ENCODE measurements at places on chromosomes 16 and 17. TPM values are rescaled to one million over a fixed set of nuclear protein-coding genes. Genes with fewer than 3 reads are reported as not detected.
A peak's percentile ranks its signal among the peaks of the same experiment; 100 is the strongest.

GRCh38 chr16:53090591-53091411 is 36.0 kb downstream of the CHD9 start:
- peak; percentile 90 for DNase-seq

- no peak for DNase-seq
Observed at GRCh38 chr17:19372866-19373504, 5.3 kb upstream of the MAPK7 start.

DNA sequence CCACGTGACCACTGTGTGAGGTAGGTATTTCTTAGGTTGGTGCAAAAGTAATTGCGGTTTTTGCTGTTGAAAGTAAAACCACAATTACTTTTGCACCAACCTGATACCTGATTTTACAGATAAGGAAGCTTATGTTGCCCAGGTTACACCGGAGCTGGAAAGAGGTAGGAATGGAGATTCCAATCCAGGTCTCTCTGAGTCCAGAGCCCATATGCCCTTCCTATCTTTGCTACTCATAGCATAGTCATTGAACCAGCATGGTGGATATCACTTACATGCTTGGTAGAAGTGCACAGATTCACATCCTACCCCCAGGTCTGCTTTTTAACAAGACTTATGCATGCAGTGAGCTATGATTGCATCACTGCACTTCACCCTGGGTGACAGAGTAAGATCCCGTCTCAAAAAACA is 61.8 kb downstream of the ARSG start:
- DNase-seq = no peak

- no peak for DNase-seq
Observed at GRCh38 chr17:44312396-44313104, 4.1 kb downstream of the RUNDC3A start.

DNA sequence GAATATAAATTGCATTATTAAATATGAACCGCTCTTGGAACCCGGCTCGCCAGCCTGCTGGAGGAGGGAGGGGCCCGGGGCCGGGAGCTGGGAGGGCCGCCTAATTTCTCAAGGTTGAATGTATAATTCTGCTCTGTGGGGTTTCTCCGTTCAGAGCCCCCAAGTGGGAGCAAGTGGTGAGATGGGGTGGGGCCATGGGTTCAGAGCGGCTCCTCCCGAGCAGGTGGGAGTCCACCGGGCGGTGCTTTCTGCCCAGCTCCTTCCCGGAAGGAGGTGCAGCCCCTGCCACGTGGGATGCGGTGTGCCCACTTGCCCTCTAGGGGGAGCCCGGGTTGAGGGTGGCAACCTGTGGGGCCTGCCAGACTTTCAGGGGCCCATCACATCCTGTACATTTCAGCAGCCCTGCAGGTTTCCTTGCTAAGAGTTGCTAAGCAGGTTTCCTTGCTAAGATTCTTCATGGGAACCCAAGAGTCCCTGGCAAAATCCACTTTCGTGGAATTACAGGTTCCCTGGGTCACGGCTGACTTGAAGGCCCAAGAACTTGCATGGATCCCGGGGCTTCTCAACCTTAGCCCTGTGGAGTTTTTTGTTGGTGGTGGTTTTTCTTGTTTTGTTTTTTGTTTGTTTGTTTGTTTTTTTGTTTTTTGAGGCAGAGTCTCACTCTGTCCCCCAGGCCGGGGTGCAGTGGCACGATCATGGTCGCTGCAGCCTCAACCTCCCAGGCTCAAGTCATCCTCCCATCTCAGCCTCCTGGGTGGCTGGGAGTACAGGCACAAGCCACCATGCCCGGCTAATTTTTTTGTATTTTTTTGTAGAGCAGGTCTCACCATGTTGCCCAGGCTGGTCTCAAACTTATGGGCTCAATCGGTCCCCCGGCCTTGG is 196.7 kb upstream of the GSE1 start:
- DNase-seq = peak; percentile 72

- no peak for DNase-seq
Observed at GRCh38 chr16:52318302-52319009, 228.5 kb downstream of the TOX3 start.

DNA sequence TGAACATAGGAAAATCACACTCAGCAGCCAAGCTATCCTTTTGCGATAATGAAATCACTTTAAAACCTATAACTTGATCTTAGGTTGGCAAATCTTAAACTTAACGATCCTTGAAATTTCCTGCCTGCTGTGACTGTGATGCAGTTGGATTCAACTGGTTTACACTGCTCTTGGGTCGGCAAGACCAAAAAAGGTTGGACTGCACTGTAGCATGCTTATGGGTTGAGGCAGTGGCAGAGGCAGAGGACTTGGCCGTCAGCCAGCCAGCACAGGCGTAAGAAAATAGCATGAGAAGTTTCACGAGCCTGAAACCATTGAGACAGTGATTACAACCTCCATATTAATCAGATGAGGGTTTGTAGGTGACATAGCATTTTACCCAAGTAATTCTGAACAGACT is 21.4 kb downstream of the WSB1 start:
- no peak for DNase-seq

DNA sequence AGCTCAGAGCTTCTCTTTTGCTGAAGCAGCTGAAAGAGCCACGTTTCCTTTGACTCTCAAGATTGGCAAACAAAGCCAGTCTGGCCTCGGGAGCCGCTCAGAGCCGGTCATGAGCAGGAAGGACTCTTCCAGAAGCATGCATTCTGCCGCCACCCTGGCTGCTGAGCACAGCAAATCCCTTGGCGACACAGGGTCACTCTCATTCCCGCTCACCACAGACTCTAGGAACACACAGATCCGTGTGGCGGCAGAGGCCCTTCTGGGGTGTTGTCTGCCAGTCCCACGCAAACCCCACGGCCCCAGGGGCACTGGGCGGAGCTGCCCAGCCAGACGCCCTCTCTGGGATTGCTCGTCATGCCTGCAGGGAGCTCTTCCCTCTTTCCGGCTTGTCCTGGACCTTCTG is 157.0 kb downstream of the C16orf95 start:
- no peak for DNase-seq

DNA sequence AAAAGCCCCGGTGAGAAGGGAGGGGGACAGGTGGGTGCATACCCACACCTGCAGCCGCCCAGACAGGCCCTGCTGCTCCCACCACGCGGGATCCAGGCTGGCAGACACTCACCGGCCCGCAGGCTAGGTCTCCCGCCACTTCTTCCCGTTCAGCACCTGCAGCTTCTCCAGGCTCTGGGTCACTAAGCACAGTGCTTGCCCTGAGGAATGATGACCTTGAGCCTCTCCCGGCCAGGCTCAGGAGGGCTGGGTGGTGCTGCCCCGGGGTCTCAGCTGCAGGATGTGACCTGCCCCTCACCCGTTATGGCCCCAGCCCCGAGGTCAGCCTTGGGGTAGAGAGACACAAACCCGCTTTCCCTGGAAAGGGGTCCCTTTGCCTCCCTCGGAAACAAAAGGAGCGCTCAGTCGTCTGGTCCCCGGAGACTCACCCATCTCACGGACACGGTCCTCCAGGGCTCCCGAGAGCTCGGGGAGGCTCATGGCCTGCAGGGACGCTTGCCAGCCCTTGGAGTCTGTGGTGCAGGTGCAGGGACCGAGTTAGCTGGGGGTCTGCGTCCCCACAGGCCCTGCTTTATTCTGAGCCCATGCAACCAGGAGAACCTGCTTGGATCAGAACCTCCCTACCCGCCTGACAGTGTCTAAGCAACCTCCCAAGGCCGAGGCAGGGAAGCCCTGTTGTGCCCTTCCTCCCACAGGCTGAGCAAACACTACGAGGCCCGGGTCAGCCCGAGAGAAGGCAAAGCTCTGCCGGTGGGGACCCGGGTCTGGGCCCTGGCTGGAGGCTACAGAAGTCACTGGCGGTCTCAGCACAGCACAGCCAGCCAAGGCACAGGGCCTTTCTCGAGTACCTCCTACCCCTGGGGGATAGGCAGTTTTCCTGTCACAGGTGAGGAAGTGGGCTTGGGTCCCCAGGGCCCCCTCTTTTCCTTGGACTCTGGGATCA is 3.8 kb downstream of the NUDT16L1 start:
- no peak for DNase-seq

DNA sequence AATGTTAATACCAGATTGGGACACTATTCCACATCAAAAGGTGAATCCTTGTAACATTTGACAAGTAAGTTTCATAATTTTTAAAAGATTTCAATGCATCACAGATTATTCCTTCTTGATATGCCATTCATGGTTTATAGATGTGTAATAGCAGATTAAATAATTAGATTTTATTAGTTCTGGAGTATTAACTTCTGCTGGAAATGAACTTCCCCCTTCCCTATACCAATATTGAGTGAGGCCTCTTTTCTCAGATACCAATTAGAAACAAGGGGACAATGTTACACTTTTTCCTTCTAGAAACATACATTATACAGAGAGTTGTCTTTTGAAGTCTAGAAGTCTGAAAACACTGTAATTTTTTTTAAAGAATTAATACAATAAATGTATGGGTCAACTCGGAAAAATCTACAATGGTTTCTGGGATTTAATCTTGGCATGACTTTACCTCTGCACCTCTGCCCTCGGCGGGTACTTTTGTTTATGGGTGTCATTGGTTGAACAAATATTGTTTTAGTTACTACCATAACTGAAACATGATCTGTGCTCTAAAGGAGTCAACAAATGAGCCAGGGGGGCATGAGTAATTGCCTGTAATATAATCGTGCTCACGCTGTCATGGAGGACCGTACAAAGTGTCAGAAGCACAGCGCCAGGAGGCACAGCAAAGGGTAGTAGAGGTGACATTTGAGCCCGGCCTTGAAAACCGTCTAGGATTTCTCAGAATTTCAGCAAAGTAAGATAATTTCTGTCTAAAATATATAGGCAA is 8.2 kb downstream of the LRRC37B start:
- no peak for DNase-seq

DNA sequence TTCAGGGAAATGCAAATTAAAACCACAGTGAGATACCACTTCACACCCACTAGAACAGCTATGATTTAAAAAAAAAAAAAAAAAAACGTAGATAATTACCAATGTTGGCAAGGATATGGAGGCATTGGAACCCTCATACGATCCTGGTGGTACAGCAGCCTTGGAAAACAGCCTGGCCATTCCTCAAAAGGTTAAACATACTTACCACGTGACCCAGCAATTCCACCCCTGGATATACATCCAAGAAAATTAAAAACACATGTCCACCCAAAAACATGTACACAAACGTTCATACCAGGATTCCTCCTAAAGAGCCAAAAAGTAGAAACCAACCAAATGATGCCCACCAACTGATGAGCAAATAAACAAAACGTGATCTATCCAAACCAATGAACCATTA is 68.1 kb downstream of the GAS7 start:
- DNase-seq = no peak

GRCh38 chr17:38725066-38725465 is 5.1 kb upstream of the CISD3 start:
- peak; percentile 47 for DNase-seq

DNA sequence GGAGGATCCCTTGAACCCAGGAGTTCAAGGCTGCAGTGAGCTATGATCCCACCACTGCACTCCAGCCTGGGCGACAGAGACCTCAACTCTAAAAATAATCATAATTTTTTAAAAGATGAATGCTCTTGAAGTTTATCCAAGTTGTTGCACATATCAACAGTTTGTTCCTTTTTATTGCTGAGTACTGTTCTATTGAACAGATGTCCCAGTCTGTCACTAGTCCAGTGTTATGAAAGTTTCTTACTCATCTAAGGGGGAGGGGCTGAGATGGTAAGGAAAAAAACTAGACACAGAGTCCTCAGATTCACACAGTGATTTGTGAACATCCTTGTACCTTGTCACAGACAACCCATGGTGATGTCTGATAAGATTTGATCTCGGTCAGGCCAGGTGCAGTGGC is 3.9 kb downstream of the ACAP1 start:
- no peak for DNase-seq

DNA sequence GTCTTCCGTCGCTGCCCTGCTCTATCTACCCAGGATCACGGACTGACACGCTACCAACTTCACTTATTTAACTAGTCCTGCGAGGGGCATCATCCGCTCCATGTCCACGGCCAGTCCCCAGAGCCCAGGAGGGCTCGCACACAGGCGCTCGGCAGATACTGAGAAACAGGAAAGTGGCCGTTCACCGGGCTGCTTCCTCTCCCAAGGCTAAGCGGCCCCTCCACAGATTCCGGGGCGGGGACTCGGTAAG is 388 bp downstream of the OXLD1 start:
- no peak for DNase-seq

- peak; percentile 56 for DNase-seq
Observed at GRCh38 chr16:86424985-86425384, 85.3 kb upstream of the FOXF1 start.

DNA sequence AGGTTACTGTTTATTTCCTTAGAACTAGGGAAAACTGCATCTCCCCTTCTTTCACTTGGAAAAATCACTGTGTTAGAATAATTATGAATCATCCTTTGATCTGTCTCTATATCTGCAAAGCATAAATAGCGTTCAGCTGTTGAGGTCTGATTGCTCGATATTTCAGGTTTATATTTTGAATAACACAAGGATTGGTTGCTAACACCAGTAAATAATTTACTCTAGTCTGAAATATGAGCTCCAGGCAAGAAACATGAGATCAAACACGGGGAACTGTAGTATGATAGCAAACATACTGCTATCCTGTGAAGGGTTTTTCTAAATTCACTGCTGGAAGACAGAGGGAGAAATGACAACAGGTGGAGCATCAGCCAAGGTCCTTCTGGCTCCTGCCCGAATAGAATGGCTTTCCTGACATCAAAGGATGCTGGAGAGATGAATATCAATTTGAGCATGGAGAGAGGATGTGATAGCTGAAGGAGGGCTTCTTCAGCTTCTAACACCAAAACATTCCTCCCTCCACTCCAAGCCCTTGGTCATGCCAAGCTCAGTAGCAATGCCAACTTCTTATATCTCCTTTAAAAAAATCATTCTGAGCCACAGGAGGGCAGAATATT is 450.3 kb downstream of the SHISA9 start:
- DNase-seq = no peak

DNA sequence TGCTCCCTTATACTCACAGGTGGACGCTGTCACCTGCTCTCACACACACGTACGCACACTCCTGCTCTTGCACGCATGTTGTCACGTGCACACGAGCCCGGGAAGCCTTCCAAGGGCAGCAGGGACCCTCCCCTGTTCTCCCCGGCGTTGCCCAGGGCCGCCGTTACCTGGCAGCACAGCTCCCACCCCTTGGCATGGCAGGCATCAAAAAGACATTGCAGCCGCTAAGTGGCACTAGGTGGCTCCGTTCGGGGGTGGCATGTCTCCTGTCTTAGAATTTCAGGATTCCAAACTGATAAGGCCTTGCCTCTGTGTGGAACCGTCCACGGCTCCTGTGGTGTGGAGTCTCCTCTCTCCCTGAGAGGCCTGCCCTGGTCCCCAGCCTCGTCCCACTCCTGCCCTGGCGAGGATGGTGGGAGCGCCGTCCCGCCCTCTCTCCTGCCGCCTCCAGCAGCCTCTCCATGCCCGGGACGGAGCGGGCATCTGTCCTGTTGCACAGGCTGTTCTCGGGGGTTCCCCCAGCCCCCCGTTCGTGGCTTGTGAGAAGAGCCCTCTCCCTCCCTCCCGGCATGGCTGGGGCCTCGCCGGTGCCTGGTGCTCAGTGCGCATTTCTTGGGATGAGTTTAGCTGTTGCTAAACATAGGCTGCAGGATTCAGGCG is 126.7 kb upstream of the GSE1 start:
- no peak for DNase-seq

Gene ZG16
- not detected for total RNA-seq

Gene FBXW10B
- total RNA-seq = 4.8 TPM

Gene ADGRG3
- total RNA-seq = not detected

Gene CES1
- not detected for total RNA-seq

Gene ASGR2
- not detected for total RNA-seq

Gene NPW
- total RNA-seq = not detected

Gene CACNG3
- not detected for total RNA-seq

Gene PRSS27
- total RNA-seq = 2.6 TPM

Gene TMEM107
- 39.3 TPM for total RNA-seq

All from A172 (cell line).